H1 (cell line): ENCODE measurements at places on chromosomes 7 and 10.

GRCh38 chr10:118809357-118810220 is 54.8 kb upstream of the CACUL1 start:
- DNase-seq = no peak

- peak; percentile 84 for DNase-seq
Observed at GRCh38 chr7:151244196-151244840, 4.2 kb downstream of the SMARCD3 start.

GRCh38 chr10:79552143-79552542 is 8.1 kb downstream of the SFTPA2 start:
- DNase-seq = no peak

GRCh38 chr7:101882595-101883564 is 65.5 kb downstream of the CUX1 start:
- no peak for DNase-seq

DNA sequence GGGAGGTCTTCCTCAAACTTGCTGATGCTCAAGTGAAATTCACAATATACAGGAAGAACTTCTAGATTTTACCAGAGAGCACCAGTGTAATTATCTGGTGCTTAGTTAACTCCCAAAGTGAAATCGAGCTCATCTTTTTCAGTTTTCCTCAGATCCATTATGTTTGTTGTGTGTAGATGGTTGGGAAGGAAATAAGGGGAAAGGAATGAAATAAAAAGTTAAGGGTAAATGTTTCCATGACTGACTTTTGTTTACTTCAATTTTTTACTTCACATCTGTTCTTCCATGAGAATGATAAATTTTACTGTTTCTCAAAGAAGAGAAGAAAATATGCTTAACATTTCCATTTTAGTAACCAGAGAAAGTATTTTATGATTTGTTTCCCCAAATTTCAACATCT is 21.3 kb downstream of the FAM107B start:
- no peak for DNase-seq

- no peak for DNase-seq
Observed at GRCh38 chr7:155706376-155706775, 61.9 kb downstream of the RBM33 start.

DNA sequence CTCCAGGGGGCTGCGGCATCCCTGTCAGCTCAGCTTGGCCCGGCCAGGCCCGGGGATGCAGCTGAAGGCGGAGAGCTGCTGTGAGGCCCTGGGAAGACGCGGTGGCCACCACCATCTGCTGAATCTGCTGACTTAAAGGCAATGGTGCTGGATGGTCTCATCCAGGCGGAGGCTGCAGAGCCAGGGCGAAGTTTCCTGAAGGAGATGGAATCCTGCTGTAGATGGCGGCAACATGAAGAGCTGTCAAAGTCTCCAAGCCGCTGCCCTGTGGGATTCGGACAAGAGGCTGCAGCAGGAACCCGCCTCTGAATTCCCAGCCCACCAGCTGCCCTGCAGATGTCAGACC is 200.1 kb downstream of the PTPRN2 start:
- DNase-seq = no peak

DNA sequence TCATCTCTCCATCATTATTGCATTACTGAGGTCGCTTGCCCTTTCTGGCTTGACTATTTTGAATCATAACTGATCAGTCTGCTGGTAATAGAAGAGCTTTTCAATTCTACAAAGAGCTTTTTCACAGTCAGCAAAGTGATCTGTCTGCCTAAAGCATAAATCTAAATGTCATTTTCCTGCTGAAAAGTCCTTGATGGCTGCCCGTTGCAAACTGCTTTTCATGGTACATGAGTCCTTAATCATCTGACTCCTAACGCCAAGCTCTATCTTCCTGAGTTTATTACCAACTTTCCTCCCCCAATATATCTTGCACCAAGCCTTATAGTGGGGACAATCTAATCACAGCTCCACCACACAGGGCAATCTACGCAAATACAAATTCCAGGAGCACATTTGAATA is 39.8 kb downstream of the THSD7A start:
- DNase-seq = no peak

- DNase-seq = no peak
Observed at GRCh38 chr7:121138262-121138933, 149.9 kb downstream of the CPED1 start.

GRCh38 chr10:19499291-19499770 is 316.9 kb upstream of the PLXDC2 start:
- DNase-seq = no peak

DNA sequence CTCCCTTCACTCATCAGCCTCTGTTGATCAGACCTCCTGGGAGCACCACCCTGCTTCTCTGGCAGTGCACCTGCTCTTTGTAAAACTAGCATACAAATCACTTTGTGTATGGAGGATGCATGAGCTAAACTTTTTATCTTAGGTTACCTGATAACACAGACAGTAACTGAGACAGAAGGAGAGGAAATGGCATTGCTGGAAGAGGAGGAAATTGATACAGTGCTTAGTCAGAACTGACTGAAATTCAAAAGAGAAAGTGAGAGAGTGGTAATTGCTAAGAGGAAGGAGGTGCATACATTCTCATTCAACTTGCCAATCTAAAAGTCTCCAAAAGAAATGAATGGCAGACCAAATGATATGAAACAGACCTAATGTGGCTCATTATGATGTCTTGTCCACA is 1120.7 kb downstream of the GATA3 start:
- no peak for DNase-seq

DNA sequence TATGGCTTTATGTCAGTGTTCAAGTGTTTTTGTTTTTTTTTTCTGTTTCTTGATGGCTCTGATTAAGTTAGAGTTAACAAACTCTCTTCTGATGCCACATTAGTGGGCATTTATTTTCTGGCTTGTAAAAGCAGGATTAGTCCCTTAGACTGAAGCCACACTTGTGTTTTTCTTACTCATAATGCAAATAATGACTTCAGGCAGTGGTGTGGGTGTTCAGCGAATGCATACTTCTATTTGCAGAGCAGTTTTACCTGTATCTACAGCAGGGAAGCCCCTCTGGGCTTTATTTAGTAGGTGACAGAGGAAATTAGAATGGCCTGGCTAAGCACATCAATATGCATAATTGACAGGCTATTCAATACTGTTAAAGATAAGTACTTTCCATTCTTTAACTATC is 79.9 kb downstream of the CNNM2 start:
- no peak for DNase-seq

DNA sequence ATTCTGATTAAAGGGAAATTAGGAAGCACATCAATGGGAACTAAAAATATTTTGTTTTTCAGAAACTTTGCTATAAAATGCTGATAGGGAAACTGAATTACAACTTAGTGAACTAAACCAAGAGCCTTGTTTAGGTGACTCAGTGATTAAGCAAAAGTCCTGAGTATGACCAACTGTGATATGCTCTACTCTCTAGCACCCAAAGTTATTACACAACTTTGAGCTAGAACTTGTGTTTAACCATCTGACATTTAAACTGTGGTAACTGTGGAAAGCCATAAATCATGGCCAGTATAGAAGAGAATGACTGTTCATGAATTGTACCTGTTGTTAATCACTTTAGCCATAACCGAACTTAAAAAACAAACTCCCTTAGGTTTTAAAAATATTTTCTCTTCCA is 127.4 kb downstream of the ZNF365 start:
- DNase-seq = no peak

DNA sequence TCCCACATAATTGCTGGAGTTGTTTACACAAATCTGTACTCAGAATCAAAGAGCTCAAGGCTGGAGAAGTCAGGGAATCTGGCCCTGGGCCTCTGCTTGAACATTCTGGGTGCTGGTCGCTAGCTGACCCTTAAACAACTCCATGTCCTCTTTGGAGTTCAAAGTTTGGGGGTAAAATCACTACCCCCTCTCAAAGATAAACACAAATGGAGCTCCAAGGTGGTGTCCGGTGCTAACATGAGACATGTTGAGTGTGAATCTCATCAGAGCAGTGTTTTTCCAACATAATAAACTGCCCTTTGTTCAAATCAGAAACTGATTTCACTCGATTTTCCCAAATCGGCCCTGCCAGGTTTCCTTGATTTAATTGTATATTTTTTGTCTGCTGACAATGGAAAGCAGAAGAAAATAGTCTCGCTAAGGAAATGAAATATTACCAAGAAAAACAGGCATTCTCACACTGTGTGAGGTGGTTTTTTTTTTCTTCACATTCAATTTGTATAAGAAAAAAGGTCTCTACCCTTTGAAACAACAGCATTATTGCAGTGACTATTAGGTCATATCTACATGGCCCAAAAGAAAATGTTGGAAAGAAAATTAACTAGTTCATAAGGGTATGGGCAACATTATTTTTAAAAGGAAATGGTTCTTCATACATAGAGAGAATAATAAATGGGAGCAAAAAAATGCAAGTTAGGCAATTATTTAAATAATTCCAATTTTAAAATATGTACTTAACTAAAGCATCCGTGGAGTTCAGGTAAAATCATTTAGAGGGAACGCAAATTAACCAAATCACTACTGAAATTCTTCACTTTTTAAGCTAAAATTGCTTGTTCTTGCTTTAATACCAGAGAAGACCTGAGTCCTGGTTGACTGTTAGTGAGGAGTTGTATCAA is 56.1 kb upstream of the CAPZA2 start:
- no peak for DNase-seq

- no peak for DNase-seq
Observed at GRCh38 chr7:92799446-92800211, 36.7 kb downstream of the CDK6 start.

- DNase-seq = no peak
Observed at GRCh38 chr10:24455447-24455846, 246.5 kb downstream of the KIAA1217 start.
